Suppressor macrophage treated with lipopolysaccharide for 1 hour (primary cell): ENCODE measurements at places on chromosomes 4 and X.
A peak's percentile ranks its signal among the peaks of the same experiment; 100 is the strongest.

DNA sequence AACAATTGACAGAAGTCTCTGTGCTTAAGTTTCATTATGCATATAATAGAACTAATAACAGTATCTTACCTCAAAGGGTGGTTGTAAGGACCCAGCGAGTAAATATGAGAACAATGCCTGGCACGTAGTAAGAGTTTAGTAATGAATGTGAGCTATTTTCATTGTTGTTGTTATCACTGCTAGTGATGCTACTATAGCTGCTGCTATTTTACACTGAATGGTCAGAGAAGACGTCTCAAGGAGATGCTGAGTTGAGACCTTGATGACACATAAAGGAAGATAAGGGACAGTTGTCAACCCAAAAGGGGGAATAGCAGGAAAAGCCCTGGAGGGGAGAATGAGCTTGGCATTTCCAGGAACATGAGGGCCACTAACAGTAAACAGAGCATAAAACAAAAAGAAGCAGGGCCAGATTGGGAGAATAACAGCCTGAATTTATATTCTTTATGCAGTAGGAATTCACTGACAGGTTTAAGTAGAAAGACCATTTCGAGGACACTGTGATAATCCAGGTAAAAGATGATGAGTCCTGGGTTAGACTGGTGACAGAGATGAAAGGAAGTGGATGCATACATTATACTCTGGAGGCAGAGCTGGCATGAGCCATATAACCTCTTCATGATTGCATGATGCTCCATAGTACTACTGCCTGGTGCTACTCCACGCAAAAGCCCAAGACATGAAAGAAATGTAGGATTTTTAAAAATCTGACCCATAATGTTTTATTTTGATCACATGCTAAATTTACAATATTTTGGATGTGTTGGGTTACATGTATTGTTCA lies 23.1 kb downstream of the ATP8A1 start:
- no peak for DNase-seq

- DNase-seq = no peak
Measured at GRCh38 chr4:173590697-173591096, 60.7 kb upstream of the HAND2 start.

DNA sequence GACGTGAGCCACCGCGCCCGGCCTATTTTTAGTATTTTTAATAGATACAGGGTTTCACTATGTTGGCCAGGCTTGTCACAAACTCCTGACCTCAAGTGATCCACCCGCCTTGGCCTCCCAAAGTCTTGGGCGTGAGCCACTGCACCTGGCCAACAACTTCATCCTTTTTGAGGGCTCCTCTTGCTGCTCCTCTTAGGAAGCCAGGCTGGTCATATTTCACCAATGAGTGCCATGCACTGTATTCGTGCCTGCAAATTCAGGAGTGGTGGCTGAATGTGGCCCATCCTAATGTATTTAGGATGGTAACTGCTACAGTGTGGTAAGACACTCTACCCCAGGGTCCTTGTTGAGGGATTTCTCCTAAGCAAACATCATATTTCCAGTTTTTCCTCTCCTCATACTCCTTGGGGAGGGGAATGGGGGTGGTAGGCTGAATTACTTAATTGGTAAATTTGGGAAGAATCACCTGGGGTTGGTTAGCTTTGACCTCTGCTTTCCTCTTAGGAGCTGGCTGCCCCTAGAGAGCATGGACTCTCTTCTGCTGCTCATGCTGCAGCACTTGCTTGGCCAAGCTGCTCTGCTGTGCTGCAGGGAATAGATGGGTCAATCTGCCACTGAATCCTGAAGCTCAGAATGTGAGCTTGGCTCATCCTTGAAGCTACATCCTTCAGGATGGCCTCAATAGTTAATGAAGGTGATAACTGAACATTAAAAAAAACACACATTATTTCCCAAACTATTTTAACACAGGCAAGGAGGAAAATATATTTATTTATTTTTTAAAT lies 167.4 kb downstream of the HS3ST1 start:
- no peak for DNase-seq

GRCh38 chrX:17414027-17414658 lies 39.1 kb downstream of the NHS start:
- DNase-seq = peak; percentile 5

GRCh38 chr4:52640808-52641565 lies 18.1 kb downstream of the USP46 start:
- no peak for DNase-seq

DNA sequence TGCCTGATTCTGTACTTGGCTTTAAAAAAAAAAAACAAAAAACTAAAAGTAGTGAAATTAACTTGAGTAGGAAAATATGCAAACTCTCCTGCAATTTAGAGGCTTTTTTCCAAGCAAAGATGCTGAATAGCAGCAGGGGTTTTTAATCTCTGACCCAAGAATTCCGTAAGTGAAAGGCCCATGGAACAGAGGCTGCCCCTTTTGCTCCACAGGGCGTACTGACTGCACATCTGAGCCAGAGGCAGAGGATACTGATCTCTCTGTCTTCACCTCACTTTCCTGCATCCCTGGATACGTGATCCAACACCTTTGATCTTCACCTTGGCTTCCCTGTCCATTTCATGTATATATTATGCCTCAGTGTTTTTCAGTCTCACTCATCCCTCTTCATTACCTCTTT lies 3.9 kb downstream of the FAM149A start:
- no peak for DNase-seq

DNA sequence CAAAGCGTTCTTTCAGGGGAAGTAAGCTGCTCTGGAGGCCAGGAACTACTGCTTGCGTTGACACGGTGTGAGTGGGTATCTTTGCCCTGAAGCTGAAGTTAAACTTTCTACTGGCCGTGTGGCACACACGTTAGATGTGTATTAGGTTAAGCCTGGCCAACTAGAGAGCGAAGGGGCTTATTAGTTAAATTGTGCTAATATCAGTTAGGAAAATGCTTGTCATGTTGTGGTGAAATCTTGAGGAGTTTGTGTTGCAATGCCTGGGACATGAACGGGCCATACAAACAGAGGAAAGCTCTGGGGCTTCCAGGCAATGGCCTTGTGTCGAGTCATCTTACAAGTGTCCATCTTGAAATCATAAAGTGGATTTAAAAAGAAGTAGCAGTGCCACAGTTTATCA lies 62.6 kb downstream of the NSUN7 start:
- peak; percentile 88 for DNase-seq

- no peak for DNase-seq
Measured at GRCh38 chrX:8273451-8273895, 102.4 kb upstream of the VCX2 start.

GRCh38 chrX:152850465-152850864 lies 19.6 kb downstream of the NSDHL start:
- no peak for DNase-seq

GRCh38 chr4:78781924-78782323 lies 5.8 kb downstream of the BMP2K start:
- peak; percentile 38 for DNase-seq

DNA sequence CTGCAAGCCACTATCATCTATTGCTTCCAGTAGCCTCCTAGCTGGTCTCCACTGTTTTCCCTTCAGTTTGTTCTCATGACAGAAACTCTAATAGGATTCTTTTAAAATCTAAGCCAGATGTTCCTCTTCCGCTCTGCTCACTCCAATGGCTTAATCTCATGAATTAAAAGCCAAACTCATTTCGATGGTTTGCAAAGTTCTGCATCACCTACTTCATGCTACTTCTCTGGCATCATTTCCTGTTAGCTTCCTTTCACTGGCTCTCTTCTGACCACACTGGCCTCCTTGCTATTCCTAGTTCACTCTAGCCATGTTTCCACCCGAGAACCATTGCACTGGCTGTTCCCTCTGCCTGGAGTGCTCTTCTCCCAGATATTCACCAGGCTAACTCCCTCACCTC lies 102.0 kb upstream of the LSM6 start:
- no peak for DNase-seq

- no peak for DNase-seq
Measured at GRCh38 chr4:30945586-30945985, 225.4 kb downstream of the PCDH7 start.

DNA sequence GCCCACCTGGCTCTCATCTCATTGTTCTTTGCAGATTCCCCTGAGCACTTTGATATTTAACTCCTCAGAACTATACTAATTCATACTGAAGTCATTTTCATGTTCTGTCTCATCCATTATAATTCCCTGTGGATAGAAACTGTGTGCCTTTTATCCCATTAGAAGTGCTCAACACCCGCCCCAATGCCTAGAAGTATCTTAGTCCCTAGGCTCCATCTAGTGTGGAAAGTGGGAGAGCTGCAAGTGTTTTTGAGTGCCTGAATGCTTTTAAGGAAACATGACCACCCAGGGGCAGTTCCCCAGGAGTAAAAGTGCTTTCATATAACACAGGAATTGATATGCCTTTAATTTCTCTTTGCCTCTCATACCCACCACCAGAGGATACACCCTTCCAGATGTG lies 117.0 kb downstream of the CHRDL1 start:
- DNase-seq = no peak

GRCh38 chr4:31175242-31175910 lies 455.2 kb downstream of the PCDH7 start:
- no peak for DNase-seq

DNA sequence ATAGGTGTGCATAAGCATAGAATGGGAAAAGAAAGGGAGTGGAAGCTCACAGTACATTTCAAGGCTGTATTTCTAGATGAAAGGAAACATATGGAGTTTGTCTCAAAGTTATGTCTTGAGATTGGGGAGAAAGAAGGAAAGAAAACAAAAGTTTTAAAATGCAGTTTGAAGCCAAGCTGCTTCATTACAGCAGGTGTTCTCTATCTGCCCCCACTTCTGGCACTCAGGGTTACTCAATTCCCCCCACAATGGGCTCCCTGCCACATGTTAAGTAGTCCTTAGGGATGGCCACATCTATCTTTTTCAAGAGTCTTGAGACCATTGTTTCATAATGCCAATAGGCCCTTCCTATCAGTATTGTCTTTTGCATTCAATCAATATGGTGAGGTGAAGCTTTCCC lies 367.4 kb upstream of the ANXA10 start:
- no peak for DNase-seq

DNA sequence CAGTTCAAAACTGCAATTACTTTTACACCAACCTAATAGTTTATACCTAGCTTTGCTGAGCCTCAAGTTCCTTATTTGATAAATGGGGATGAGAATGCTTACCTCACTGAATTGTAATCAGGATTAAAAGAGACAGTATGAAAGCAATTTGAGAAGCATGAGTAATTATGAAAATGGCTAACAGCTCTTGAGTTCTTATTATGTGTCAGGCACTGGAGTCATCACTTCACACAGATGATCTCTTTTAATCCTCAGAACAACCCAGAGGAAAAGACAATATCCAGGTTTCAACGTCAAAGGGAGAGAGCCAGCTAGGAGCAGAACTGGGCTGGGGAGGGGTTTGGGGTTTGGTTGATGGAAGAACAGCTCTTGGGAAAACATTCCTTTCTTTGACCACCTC lies 221.0 kb upstream of the NWD2 start:
- DNase-seq = no peak

DNA sequence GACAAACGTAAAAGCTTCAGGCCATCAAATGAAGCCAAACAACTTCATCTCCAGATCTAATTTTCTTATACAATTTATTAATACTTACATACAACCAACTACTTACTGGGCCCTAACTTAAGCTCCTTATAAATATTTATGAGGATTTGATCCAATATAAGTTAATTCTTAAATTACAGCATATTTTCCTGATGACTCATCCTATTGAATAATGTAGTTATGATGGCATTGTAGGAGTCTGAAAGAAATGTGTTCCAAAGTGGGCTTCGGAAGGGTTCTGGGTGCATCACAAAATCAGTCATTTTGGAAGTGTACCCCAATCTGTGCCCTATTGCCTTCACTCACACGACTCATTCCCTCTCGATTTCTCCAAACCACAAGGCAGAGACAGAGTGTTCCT lies 455.1 kb upstream of the CTSO start:
- no peak for DNase-seq

- no peak for DNase-seq
Measured at GRCh38 chr4:159401226-159401712, 298.4 kb downstream of the RAPGEF2 start.

DNA sequence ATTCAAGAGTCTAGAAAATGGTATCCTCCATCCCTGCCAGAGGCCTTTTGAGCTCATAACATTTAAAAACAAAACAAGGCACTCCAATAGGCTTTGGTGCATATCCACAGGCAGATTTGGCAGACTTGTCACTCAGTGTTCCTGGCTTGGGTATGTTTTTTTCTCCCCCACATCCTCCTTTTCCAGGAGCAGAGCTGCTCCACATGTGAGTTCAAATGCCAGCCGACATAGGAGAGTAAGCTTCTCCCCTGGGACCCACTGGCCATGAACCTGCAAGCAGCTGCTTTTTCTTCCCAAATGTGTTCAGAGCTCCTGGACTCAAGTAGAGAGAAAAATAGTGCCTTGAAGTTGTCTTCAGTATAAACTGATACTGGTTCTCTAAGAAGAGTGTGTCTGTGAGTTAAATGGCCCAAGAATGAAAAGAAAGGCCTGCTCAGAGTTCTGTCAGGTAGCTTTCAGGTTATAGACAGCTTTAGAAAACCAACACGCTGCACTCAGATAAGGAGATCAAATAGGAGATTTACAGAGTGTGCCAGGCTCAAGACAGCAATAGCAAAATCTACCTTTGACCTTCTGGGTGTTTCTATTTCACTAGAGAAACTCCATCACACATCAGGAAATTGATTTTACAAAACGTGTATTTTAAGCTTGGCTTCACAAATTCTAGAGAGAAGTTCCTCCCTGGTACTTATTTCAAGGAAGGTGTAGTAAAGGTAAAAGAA lies 162.5 kb upstream of the GALNT7 start:
- no peak for DNase-seq

GRCh38 chr4:183507925-183508696 lies 3.3 kb downstream of the ING2 start:
- peak; percentile 37 for DNase-seq

DNA sequence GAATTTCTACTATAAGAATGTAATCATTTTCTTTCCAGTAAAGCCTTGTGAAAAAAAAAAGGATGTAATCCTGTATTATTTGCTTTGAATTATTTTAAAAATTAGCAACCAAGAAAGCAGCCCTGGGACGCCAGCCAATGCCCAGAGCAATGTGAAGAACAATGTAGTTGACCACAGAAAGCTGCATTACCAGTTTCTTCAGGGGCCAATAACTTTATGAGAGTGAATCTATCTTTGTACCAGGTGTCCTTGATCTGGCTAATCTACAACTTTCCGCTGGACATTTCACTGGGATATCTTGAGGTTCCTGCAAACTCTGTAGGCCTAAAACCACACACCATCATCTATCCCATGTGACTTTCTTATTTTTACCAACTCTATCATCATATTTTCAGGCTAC lies 7.6 kb upstream of the KLHL2 start:
- DNase-seq = no peak

GRCh38 chrX:118495958-118496762 lies 545 bp downstream of the DOCK11 start:
- DNase-seq = peak; percentile 51
